Ovary (tissue), 10 donors: ENCODE measurements at places on chromosomes 1 and 21. TPM values are rescaled to one million over a fixed set of nuclear protein-coding genes. Genes with fewer than 3 reads are reported as not detected.
A peak's percentile ranks its signal among the peaks of the same experiment; 100 is the strongest.

Gene SLC45A1
- polyA plus RNA-seq, result 0.70 TPM

DNA sequence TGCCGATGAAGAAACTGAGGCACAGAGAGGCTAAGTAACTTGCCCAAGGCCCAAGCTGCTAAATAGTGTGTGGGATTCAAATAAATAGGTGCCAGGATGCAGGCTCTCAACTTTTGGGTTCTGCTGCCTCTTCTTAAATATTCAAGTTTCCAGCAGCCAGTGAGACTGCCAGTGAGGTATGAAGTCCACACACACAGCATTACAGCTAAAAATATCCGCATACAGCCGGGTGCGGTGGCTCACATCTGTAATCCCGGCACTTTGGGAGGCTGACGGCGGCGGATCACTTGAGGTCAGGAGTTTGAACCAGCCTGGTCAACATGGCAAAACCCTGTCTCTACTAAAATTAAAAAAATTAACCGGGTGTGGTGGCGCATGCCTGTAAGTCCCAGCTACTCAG is 78.4 kb upstream of the DIRAS3 start:
- no peak for DNase-seq

DNA sequence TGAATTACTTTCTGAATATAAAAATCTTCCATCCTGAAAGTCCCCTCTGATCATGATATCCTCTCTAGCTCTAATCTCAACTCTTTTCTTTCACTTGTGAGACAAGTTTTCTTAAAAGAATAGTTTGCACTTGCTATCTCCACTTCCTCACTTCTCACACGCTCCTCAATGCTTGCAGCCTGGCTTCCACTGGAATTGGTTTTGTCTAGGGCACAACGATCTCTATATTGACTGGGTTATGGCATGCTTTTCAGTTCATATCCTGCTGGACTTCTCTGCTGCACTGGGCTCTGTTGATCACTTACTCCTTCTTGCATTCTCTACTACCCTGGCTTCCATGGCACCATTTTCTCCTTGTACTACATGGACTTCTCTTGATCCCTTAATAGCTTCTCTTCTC is 474 bp downstream of the FCRLA start:
- no peak for DNase-seq

Gene DNM3
- 3.9 TPM for polyA plus RNA-seq

Gene HSF2BP
- 0.58 TPM for polyA plus RNA-seq

Gene GOLT1A
- not detected for polyA plus RNA-seq

GRCh38 chr1:56484695-56485094 is 94.7 kb downstream of the PLPP3 start:
- no peak for DNase-seq

- DNase-seq, result no peak
These were observed 82.8 kb downstream of the TRIM33 start for GRCh38 chr1:114428083-114428754.

DNA sequence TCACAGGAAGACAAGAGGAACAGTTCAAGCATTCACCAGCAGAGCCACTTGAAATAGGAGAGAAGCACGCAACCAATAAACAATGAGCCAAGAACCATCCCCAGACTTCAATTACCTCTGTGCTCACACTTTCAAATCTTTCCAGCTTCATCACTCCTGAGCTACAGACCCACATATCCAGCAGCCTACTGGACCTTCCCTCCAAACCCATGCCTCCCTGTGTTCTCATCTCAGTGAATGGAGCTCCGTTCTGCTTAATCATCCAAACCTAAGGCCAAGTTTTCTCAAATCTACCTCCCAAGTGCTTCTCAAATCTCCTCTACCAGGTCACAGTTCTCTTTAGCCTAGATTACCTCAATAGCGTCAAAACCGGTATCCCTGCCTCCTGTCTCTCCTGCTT is 3.7 kb downstream of the PEF1 start:
- no peak for DNase-seq

DNA sequence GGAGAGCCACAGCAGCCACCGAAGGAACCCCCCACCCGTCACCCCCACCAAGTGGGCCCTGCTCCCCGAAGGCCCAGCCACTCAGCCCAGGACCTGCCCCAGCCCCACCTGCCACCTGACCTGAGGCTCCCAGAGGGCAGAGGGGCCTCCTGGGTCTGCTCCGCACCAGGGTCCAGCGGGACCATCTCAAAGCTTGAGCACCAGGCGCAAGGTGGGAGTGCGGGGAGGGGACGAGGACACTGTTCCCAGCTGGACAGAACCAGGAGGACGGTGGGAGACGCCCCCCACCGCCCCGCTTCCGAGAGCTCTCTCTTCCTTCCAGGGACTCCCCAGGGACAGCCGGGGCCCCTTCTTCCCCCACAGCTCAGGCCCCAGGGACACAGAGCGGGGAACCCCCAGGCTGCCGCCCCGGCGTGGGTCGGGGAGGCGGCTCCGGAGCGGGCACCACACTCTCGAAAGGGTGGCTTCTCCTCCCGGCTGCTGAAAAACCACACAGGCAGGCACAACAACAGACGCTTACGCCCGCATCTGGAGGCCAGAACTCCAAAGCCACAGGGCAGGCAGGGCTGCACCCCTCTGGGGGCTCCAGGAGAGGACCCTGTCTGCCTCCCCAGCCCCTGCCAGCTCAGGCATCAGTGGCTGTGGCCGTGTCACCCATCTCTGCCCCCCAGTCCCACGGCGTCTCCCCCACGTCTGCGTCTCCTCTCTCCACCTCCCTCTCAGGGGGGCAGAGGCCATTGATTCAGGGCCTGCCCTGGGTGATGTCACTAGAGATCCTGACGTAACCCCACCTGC is 1.9 kb upstream of the TTLL10 start:
- no peak for DNase-seq

GRCh38 chr1:15066191-15066590 is 87.4 kb upstream of the TMEM51 start:
- no peak for DNase-seq

DNA sequence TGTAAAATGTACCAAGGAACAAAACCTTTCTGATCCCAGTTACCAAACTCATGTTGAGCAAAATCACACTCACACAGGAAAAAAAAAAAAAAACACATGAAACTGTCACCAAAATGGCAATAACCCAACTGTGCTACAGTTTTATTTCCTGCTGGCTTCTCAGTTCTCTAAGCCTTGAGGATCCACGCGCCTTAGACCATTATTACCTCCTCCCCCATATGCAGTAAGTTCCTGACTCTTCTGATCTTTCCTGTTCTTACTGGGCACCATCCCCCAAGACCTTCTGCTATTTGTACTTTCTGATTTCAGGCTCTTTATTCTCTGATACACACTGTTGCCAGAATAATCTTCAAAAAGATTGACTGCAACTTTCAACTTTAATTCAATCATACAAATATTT is 79.6 kb downstream of the SLC45A1 start:
- DNase-seq, result no peak

Gene KRTAP13-2
- polyA plus RNA-seq, result not detected

GRCh38 chr1:218164930-218165700 is 120.0 kb upstream of the RRP15 start:
- DNase-seq, result peak; percentile 25

DNA sequence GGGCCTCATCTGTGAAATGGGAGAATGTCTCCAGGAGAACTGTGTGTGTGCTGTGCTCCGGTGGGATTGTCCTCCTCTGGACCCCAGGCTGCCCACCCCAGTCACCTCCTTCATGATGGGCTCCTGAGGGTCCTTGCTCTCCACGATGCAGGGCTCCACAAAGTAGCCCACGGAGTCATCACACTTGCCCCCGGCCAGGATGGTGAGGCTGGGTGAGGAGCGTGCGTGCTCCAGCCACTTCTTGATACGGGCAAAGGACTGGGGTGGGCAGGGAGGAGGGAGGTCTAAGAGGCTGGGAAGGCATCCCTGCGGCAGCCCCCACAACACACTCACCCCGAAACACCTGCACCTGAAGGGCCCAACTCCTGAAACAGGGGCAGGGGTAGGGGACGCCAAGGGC is 16.8 kb upstream of the TAS1R2 start:
- DNase-seq, result no peak

DNA sequence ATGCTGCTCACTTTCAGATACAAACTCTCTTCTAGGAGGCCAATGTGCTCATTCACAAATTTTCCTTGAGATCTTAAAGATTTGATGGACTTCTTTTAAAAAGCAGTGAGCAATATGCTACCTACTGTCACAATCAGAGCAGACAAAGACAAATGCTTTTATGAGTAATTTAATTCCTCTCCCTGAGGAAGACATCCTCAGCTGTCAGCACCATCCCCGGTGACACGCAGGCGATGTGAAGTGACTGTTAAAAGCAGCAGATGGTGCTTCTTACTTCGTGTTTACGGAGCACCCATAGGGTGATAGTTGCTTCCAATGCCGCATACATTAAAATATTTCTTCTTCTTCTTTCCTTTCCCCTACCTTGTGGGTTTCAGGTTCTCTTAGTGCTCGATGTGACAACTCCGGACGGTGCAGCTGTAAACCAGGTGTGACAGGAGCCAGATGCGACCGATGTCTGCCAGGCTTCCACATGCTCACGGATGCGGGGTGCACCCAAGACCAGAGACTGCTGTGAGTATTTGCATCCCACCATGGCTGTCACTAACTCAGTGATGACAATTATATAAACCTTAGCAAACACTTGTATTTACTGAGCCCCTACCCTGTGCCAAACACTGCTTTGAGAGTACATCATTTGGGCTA is 29.1 kb downstream of the LAMC2 start:
- DNase-seq, result no peak

Gene SLC26A9
- polyA plus RNA-seq, result 0.08 TPM

Gene SELENON
- 51.9 TPM for polyA plus RNA-seq

Gene PPFIA4
- 0.53 TPM for polyA plus RNA-seq

Gene RHOC
- polyA plus RNA-seq, result 308 TPM

Gene PDZK1IP1
- polyA plus RNA-seq, result 0.61 TPM

Gene PLA2G2F
- 0.02 TPM for polyA plus RNA-seq

- DNase-seq, result no peak
These were observed 3.6 kb downstream of the KCNN3 start for GRCh38 chr1:154866257-154867063.

DNA sequence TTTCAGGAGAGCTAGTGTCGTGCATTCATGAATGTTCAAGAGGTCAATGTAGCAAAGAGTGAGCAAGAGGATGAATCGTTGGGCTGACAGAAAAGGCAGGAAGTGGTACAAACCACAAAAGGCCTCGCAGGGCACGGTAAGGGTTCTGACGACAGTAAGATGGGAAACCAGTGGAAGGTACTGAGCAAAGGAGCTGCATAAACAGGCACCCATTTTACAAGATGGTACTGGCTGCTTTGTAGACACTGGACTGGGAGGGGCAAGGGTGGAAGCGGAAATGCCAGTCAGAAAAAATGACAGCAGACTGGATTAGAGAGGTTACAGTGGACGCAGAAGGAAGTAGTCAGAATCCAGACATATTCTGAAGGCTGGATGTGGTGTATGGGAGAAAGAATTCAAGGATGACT is 123.5 kb downstream of the PTPN14 start:
- DNase-seq, result no peak

Gene IGSF21
- polyA plus RNA-seq, result 0.37 TPM

DNA sequence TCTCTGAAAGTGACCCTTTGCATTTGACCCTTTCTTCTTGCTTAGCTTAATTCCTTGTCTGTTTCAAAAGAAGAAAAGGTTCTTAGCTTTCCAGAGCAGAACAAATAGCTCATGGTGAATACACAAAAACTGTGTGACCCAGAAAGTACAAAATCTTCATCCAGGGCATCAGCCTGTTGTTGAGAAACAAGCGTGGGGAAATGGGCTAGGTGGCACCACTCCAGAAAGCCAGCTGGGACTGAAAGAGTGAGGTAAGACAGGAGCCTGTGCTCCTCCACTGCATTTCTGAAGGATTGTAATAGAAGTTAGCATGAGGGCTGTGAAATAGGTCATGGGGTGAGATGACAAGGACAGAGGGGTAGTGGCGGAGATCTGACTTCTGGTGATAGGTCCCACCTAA is 45.8 kb downstream of the CYP2J2 start:
- DNase-seq, result no peak

GRCh38 chr1:192516776-192517297 is 58.7 kb upstream of the RGS1 start:
- DNase-seq, result no peak

GRCh38 chr1:2646837-2647236 is 14.0 kb upstream of the MMEL1 start:
- no peak for DNase-seq

Gene MFAP2
- 16.4 TPM for polyA plus RNA-seq

- DNase-seq, result no peak
These were observed 26.0 kb downstream of the VAMP4 start for GRCh38 chr1:171715813-171716251.

GRCh38 chr1:160407839-160408801 is 7.8 kb downstream of the VANGL2 start:
- no peak for DNase-seq

- DNase-seq, result no peak
These were observed 7.1 kb downstream of the CHRNB2 start for GRCh38 chr1:154574716-154575115.

DNA sequence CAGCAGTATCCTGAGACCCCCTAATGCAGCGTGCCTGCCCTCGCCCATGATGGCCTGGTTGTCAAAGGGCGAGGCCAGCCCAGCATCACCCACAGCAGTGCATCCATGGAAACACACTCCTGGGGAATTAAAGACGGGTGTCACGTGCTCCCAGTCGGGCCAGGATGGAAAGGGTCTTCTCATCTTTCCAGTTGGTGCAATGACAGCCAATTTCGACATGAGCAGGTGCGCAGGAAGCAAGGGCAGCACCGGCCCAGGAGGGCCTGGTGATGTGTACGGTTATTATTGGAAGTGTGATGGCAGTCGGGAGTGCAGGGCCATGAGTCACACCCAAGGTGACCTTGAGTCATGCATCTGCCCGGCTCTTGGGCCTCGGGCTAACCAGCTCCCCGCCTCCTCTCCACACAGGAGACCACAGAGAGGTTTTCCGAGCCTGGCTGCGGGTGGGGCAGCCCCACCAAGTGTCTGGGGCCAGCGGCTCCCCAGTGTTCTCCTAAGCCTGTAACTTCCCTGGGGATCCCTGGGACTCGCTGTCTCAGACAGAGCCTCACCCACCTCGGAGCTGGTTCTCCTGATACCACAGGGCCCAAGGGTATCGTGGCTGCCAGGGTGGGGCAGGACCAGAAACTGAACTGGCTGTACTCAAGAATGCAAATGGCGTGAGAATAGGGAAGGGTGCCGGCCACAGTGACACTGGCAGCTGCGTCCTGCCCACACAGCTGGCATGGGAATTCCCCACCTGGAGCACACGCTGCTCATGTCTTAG is 119.8 kb downstream of the SIK1 start:
- DNase-seq, result no peak
